H54 (cell line): ENCODE measurements at places on chromosomes 2 and 18.

GRCh38 chr2:112493858-112494648, 12.1 kb downstream of the TTL start:
- peak; percentile 64 for DNase-seq

- no peak for DNase-seq
Observed at GRCh38 chr18:76553715-76554546, 58.9 kb upstream of the ZNF516 start.

GRCh38 chr2:115652652-115653051, 1210.2 kb downstream of the DPP10 start:
- DNase-seq, result no peak

DNA sequence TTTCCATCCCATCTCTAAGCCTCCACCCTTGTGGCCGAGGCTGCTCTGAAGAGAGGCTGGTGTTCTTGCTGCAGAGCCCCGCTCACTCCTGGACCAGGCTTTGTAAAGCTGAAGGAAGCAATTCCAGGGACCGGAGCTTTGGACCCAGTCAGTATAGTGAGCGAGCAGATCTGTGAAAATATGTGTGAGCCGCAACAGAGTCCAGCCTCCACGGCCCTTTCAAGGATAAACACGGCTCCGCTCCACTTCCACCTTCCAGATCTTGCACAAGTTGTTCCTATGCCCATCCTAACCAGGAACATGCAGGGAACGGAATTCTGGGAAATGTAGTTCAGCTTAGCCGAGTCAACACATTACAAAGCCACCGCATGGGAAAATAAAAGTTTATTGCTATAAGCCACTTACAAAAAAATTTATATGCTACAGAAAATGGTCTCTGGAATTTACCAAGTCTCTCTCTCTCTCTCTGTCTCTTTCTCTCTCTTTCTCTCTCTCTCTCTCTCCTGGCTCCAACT, 151.7 kb upstream of the ZNF521 start:
- DNase-seq, result no peak

DNA sequence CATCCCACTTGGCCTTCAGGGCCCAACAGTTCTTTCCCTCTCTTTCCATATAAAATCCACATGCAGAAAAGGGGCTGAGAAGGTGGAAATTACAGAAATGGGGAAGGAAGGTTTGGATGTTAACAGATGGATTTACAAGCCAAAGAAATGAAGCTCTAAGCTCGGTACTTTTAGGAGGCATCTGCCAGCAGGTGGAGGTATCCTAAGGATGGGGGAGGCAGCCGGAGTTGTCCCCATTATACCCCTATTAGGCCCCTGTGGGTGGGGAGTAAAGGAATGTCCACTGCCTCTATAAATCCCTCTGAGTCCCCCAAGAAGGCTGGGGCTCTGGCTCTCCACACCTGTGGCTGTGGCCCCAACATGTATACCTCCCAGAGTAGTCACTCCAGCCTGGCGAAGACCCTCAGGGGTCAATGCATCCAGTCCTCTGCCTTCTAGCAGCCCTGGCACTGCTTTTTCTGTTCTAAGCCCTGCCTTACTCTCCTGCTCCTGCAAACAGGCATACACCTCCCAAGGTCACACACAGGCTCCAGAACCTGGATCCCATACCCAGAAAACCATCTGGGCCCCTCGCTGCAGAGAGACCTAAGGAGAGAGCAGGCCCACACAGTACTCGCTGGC, 1.2 kb downstream of the FBXO41 start:
- no peak for DNase-seq

GRCh38 chr2:44744961-44745892, 196.3 kb upstream of the SIX3 start:
- no peak for DNase-seq

- DNase-seq, result no peak
Observed at GRCh38 chr18:21316296-21316695, 74.3 kb downstream of the GREB1L start.

DNA sequence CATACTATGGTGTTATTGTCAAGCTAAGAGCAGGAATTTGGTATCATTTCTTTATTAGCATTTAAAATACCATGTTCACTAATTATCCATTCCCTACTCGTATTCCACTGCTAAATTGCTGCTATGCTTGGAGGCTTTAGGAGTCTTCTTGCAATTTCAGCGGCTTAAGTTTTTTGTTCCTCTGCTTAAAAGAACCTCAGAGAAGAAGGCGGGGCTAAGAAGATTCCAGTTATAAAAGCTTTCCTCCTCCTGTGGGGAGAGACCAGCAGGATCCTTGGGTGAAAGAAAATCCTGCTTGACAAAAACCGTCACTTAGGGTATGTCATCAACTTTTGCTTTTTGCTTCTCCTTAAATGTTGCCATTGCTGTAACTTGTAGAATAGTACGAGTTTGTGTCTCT, at the start of gene TRPM8:
TSS of gene TRPM8 (plus strand) at position 258 of the 400 bp plus-strand sequence. CDS start 9,165 bp downstream, outside the sequence.
- no peak for DNase-seq

DNA sequence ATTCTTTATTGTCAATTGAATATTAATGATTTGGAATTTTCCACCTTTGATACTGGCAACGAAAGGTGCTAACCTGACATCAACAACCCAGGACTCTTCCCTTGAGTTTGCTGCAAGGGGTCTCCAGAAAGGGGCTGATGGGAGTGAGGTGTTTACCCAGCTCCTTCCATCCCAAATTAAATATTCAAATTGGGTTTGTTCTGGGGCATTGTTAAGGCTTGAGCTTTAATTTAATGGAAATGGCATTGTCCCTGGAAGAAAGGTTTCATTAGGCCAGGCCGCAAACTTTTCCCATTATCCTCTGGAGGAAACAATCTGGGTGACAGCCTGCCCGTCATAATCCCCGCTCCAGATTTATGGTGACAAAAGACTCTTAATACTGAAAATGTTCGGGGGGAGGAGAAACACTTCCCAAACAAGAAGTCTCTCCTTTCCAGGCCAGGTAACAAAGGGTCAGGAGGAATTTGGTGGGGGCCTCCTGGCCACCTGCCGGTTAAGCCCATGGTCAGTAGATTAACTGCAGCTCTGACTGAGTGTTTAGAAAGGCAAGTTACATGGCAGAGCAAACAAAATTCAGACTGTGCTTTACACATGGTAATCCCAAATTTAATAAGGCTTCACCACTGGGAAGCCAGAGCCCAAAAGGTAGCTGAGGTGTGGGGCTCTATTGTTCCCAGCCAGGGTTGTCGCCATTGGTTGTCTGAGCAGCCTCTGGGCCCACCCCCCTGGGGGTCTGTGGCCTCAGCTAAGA, 151.4 kb upstream of the SIX3 start:
- DNase-seq, result no peak
